Right renal cortex interstitium (tissue), 3 donors: ENCODE measurements at places on chromosomes 3 and 15. TPM values are rescaled to one million over a fixed set of nuclear protein-coding genes. Genes with fewer than 3 reads are reported as not detected.

Gene FBXW12
- polyA plus RNA-seq: 0.50 TPM

- no peak for DNase-seq
These were observed 193.0 kb downstream of the RORA start for GRCh38 chr15:61036136-61036535.

- no peak for DNase-seq
These were observed 14.9 kb upstream of the PCSK6 start for GRCh38 chr15:101504373-101504772.

DNA sequence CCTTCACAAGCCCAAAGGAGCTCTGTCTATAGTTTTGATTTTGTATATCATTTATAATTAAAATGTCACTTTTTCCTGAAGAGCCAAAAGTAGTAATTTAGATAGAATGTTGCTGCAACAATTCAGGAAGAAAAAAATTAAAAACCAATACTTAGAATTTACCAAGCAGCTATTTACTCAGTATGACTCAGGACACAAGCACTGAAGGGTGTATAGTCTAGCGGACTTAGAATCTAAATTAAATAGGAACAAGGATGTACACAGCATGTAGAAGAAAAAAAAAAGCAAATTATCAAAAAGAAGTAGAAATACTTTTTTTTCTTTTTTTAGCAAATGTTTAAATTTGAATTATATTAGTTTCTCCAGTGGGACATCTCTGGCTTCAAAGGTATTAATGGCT, 31.6 kb downstream of the PGBD4 start:
- DNase-seq: no peak

DNA sequence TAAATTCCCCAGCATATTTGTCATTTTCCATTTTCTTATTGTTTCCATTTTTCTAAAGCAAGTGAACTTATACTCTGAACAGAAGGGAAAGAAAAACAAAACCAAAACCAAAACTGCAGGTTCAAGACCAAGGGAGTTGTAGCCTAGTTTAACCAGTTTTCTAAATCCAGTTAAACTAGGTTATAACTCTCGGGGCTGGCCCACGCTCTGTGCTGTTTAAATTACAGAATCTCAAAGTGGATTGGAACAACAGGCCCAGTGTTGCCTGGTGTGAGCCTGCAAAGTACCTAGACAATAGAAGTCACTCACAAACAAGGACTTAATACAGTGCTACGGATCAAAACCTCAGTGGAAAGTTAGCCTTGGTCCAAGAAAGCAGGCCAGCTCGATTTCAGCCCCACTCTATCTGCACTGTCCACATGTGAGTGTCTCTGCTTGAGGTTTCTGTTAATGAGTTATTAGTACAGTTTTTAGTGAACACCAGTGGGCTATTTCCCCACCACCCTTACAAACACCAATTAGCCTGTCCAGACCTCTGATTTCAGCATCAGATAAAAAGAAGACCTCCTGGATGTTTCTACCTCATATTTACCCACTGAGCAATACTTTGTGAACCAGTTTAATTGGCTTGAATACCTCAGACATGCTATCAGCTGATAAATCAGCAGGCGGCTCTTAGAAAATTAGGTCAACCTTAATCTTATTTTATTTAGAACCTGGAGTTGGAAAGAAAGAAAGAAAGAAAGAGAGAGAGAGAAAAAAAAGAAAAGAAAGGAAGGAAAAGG, 93.8 kb upstream of the PDZRN3 start:
- no peak for DNase-seq

DNA sequence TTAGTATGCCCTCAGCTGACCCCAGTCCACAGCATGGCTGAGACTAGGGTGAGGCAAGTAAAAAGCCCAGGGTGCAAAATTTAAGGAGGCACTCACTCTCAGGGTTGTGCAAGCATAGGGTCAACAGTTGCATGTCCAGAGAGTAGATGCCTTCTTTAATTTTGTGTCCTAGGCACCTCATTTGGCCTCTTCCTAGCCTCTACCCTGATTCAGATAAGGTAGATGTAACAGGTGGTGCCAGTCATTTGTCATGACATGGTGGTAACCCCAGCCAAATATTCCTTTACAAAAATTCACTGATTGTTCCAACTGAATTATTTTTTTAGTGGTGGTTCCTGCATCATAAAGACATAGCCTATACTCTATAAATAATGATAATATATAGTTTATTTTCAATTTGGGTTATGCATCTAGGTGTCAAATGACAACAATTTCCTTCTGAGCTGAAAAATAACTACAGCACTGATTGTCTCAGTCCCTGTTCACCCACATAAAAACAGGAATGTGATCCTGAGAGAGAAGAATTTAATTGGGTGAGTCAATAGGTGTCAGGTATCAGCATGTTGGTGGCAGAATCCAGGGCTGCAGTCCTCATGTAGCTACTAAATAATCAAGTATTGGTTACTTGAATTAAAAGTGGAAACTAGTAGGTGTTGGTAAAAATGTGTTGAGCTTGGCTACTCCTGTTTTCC, 44.2 kb upstream of the TIPARP start:
- DNase-seq: no peak

DNA sequence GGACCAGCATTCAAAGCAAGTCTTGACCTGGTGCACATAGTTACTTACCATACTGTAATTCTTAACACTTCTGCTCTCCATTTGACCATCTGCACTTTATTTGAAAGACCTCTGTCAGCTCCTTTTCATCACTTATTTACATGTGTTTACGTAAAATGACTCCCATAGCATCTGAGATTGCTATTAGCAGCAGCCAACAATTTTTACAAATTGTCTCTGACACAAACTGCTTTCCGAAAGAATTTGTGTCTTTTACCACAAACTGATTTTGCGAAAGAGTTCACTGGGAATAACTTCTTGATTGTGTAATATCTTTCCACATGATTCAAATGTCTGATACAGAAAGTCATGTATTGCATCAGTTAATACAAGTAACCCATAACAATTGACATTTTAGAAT, 144.1 kb upstream of the PEX5L start:
- no peak for DNase-seq

DNA sequence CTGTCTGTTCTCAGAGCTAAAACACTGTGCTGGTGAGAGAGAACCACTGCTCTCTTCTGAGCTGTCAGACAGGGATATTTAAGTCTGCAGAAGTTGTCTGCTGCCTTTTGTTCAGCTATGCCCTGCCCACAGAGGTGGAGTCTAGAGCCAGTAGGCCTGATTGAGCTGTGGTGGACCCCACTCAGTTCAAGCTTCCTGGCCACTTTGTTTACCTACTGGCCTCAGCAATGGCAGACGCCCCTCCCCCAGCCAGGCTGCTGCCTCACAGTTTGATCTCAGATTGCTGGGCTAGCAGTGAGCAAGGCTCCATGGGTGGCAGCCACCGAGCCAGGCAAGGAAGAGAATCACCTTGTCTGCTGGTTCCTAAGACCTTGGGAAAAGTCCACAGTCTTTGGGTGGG, 21.0 kb upstream of the CACNA1D start:
- DNase-seq: no peak

Gene SMCO1
- polyA plus RNA-seq: not detected

DNA sequence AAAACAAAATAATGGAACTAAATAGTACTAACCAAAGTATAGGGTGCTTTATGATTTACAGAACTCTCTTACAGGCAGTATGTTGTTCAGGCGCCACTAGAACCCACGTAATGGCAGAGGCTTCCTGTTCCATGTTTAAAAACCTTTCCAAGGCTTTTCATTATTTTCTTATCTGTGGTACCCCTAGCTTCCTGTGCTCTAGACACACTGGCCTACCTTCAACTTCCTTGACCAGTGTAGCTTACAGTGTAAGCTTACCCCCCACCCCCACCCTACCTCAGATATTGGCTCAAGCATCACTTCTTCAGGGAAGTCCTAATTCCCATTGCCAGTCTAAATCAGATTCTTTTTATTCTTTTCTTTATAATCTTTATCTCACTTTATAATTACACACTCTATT, 2.9 kb downstream of the NR2C2 start:
- no peak for DNase-seq

Gene ROBO2
- polyA plus RNA-seq: 103 TPM

Gene NR1I2
- 0.49 TPM for polyA plus RNA-seq

Gene VGLL3
- polyA plus RNA-seq: 4.6 TPM

Gene ECE2
- polyA plus RNA-seq: not detected

DNA sequence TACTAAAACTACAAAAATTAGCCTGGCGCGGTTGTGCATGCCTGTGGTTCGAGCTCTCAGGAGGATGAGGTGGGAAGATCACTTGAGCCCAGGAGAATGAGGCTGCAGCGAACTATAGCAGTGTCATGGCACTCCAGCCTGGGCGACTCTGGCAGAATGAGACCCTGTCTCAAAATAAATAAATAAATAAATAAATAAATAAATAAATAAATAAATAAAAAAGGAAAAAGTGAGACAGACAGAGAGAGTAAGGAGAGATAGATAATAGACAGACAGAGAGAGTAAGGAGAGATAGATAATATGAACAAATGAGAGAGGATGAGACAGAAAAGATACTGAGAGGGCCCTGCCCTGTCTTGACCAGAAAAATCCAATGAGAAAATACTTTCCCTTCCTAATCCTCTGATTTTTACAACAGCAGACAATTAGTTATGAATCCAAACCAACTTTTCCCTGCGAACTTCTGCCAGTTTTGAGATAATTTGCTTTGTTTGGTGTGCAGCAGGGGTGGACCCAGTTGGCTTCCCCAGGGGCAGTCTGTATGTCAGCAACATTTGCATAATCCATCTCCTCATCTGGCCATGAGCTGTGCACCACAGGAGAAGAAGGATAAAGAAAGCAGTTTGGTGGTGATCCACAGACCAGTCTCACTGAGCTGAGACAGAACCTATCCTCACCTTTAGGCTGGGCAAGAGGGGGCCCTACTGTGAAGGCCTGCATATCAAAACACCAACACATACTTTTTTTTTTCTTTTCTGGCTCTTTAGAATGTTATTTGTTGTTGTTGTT, 288.5 kb upstream of the WNT5A start:
- DNase-seq: no peak

DNA sequence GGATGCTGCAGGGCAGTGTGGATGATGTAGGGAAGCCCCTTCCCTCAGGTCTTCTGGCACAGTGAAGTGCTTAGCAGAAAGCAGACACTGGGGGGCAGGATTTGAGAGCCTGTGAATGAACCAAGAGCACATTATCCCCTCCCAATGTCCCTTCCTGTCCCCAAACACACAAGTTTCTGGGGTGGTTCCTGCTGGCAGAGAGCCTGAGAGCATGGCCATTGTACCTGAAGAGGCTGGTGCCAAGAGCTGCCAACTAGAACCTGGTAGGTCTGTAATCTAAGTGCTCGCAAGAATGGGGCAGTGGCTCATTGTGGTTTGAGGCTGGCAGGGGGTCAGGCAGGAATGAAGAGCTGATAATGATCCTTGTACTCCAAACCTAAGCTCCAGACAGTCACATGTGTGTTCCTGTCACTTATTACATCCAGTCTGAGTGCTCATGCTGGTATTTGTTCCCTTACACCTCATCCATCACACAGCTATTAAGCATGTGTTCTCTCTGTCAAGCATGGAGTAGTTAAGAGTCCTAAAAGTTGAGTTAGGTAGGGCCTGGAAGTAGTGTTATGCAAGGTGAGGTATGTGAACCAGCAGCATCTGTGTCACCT, 6.7 kb upstream of the CCR1 start:
- DNase-seq: no peak

Gene CIDEC
- polyA plus RNA-seq: not detected

GRCh38 chr15:72163719-72164118, 33.9 kb downstream of the GRAMD2A start:
- no peak for DNase-seq

DNA sequence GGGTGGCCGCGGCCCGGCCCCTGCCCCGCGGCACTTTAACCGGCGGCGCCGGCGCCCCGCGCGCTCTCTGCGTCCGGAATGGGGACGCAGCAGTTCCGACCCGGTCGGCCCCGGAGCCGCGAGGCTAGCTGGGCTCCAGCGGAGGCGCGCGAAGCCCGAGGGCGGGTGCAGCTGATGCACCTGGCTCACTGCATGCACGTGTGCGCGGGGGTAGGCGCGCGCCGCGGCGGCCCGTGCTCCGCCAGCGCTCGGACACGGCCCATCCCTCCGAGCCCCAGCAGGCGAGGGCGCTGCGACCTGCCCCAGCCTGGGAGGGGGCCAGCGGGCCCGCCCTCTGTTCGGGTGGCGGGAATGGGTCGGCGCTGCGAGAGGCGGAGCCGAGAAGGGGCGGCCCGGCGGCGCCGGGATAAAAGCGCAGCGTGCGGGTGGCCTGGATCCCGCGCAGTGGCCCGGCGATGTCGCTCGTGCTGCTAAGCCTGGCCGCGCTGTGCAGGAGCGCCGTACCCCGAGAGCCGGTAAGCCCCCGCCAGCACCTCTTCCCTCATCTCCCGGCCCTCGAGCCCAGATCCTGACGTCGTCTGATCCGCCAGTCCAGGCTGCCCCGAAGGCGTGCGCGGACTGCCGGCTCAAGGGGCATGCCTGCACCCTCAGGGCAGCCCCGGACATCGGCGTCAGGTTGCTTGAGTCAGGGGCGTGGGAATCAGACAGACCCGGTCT, at the start of the genes CHDH and IL17RB:
TSS of gene CHDH (minus strand) at position 286 of the 717 bp plus-strand sequence. CDS start 22,411 bp downstream, outside the sequence.
TSS of gene IL17RB (plus strand) at position 435 of the 717 bp plus-strand sequence. CDS start at position 456, 21 bp downstream.
- DNase-seq: no peak

- DNase-seq: no peak
These were observed 353.5 kb upstream of the SATB1 start for GRCh38 chr3:18778598-18778997.

- no peak for DNase-seq
These were observed 30.4 kb upstream of the FLNB start for GRCh38 chr3:57977818-57978235.

- no peak for DNase-seq
These were observed 11.6 kb downstream of the KBTBD8 start for GRCh38 chr3:67009716-67010115.

Gene ANKRD34C
- 0.04 TPM for polyA plus RNA-seq

Gene THRB
- 31.1 TPM for polyA plus RNA-seq

DNA sequence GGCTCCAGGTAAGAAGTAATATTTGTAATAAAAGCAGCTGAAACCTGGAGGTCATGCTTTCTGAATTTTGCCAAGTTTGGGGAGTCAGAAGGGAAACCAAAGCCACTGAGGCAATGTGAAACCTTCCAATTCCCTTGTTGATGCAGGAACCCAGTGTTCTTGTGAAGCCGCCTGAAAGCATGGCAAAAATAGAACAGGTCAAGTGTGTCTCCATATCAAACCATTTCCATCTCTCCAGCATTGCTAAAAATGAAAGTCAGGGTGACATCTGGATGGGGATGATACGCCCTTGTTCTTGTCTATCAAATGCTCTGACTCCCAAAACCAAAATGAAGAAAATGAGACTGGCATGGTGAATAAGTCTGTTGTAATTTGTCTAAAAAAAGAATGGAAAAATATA, 362.5 kb downstream of the VPS13C start:
- DNase-seq: no peak

DNA sequence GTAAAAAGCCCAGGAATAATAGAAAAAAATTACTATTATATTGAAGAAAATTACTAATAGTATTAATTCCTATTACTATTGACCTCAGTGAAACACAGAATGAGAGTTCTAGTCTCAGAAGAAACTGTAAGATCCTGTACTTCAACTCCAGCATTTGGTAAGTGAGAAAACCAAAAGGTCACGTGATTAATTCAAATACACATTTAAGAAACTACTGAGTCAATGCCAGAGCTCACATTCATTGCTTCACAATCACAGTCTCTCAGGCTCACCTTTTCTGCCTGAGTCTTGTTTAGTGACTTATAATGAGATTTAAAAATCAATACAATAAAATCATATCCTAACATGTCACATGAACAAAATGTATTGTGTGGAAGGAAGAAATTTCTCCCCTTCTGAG, 556.1 kb downstream of the FGF12 start:
- no peak for DNase-seq
